ENCODE measurements at places on chromosomes 3 and 15.

DNA sequence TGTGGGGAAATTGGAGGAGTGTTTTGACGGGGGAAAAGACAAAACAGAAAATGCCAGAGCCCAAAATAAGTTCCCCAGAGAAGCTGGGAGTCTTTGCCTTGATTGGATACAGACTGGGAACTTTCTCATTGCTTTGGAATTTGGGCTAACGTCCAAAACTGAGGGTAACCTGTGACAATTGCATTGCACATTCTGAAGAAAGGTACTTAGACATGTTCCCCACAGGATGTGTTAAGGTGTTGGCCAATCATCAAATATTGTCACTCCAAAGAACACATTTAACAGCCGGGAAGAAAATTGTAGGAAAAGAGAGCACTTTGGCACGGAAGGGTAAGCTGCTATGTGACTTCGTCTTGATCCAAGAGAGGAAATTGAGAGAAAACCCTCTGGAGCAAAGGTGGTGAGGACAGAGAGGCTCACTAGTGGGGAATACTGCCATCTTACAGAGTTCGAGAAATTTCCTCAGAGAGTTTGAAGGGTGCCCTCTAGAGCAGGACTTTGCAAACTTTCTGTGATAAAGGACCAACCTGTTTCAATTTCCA is 619.5 kb upstream of the TBL1XR1 start:
- no peak for DNase-seq

DNA sequence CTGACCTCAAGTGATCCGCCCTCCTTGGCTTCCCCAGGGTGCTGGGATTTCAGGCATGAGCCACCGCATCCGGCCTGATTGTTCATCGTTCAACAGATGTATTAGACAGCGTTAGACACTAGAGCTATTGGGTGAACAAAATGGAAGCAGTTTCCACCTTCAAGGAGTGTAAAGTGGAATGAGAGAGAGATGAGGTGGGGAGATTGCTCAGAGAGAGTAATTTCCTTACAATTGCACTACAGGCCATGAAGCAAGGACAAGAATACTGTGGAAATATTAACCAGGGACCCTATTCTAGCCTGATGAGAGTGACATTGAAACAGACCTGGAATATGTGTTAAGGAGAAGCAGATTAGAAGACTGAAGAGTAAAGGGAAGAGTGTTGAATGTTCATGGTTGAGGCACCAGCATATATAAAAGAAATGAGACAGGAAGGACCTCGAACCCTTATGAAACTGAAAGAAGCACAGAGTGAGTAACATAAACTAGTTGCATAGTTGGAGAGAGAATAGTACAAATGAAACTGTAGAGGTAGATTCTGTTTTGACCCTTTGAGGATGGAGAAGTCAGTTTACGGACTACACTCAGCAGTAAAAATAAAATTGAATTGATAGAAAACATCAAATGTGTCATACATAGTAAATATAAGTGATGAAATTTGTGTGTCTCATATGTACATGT is 7.2 kb downstream of the RTF1 start:
- no peak for DNase-seq

DNA sequence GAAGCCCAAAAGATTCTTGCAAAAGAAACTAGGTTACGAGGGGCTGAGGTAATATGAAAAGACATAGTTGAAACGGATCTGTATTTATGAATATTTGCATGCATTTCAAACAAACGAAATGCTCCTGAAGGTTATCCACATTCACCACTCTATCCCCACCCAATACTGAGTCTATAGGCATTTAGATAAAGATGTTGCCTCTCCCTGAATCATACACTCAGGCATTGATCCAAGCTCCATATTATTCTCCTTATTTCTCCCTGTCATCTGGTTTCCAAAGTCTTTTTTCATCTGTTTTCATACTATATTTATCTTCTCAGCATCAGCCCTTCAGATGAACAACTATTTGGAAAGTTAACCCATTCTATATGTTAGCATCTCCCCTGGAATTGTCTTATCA is 492.5 kb upstream of the TGFBR2 start:
- DNase-seq = no peak

- no peak for DNase-seq
These were observed 122.5 kb downstream of the DNAJB8 start for GRCh38 chr3:128344052-128344735.

DNA sequence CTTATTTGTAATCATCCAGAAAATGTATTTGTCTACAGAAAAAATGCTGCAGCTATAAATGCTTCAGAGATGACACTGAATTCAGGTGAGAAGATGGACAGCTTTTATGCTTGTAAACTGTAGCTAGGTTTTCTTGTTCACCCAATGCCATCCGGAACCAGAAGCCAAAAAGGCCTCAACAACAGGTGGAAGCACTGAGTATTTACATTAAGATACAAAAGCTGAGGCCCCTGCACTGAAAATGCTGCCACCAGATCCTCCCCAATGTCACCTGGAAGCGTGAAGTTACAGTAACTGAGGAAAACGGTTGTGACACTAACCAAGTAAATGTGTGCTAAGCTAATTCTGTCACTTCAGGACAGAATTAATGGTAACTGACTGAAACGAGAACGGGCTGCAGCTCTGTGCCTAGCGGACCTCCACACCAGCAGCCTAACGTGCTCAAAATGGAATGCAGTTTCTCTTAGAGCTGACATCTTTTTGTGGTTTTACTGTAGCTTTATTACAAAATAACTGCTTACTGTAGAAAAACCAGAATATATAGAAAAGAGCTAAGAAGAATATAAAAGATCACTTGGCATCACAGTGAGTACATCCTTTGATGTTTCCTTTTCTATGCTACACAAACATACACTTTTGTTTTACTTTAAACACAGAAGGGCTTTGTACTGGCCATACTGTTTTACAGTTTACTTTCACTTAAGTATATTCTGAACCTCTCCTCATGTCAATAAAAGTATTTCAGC is 7.6 kb downstream of the CHSY1 start:
- DNase-seq = no peak

- no peak for DNase-seq
These were observed 34.4 kb upstream of the TNIK start for GRCh38 chr3:171494457-171495109.

DNA sequence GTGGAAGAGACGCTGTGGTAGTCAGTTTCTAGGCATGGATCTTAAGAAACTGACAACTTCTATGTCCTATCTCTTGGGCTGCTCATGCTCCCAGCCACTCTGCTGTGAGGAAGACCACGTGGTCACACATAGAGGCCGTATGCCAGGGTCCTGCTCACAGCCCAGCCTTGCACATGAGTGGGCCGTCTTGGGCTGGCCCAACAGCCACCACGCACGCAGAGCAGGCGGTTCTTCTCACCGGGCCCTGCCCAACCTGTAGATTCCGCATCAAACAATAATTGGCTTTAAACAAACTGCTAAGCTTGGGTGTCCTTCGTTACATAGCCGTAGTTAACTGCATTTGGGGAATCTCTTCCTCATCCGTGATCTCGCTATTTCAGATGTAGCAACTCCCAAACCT is 26.0 kb downstream of the SLC41A3 start:
- DNase-seq = no peak

- no peak for DNase-seq
These were observed 550.7 kb upstream of the LMCD1 start for GRCh38 chr3:7950890-7951289.

- no peak for DNase-seq
These were observed at the start of gene GATA2 for GRCh38 chr3:128492671-128493569. Gene GATA2 (minus strand): TSS chr3:128493201. CDS start chr3:128487031, 6,170 bp downstream.

DNA sequence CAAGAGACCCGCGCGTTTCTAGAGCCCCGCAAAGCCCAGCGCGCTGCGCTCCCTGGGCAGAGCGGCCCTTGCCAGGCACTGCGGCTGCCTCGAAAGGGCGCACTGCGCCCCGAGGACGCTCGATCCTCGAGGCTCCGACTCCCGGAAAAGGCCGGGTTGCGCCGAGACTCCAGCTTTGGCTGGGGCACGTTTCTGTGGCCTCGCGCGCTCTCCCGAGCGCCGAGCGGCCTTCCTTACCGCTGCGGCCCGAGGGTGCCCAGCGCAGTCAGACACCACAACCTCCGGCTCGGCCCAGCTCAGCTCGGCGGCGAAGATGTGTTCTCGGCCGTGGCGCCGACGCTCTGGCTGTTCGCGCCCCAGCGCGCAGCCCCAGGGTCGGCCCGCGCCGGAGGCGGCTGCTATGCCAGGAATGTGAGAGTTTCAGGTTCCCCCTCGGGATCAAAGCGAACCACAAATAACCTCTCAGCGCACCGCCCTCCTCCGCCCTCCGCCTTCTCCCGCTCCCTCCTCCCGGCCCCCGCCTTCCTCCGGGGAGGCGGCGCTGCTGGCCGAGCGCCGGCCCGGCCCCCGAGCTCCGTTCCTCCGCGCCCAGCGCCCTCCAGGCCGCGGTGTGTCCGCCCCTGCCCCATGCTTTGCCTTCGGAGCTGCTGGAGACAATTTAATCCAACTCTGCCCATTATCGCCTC is at the start of gene AMOTL2:
Gene AMOTL2 (minus strand): TSS at position 343 of the 686 bp plus-strand sequence. CDS start 3,014 bp downstream, outside the sequence.
- no peak for DNase-seq

DNA sequence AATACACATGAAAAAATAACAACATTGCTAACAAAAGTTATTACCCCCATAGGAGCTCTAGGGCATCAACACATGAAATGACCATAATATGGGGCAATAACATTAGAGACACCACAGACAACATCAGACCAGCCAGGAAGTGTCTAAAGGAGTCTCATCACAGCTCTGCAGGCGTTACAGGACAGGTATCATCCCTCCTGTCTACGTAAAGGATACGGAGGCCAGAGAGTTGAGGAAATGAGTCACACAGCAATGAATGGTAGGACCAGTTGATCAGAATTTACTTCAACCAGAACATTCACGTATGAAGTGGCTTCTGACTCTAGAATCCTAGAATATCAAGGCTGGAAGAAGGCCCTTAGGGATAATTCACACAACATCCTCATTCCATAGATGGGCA is 1.8 kb downstream of the NME9 start:
- no peak for DNase-seq

DNA sequence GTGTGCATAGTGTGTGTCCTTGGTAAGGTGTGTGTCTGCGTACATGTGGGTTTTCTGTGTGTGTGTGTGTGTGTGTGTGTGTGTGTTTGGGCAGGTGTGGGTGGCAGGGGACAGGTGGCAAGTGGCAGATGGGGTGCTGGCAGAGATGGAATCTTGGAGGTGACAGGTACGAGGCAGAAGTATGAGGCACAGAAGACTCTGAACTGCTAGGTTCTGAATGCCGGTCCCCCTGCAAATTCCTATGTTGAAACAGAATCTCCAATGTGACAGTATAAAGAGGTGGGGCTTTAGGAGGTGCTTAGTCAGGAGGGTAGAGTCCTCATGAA is 29.8 kb downstream of the SRPRB start:
- DNase-seq = no peak

GRCh38 chr3:186427627-186428281 is 65.7 kb upstream of the DGKG start:
- no peak for DNase-seq

GRCh38 chr3:42736081-42736480 is 33.5 kb upstream of the HHATL start:
- no peak for DNase-seq

DNA sequence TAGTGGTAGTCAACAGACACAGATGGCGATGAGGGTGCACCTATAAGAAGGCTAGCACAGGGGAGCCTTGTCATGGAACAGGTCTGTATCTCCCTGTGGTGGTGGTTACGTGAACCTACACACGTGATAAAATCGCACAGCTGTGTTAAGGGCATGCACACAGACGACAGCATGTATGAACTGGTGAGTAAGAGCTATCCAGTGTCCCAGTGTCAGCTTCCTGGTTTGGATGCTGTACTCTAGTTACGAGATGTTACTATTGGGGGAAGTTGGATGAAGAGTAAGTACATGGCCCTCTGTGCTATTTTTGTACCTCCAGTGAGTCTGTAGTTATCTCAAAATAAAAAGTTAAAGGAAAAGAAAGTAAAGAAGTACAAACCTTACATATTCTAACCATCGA is 38.2 kb downstream of the MTMR10 start:
- DNase-seq = no peak

GRCh38 chr3:53346922-53347260 is 452 bp downstream of the DCP1A start:
- DNase-seq = no peak

- DNase-seq = no peak
These were observed 39.2 kb downstream of the SEMA3G start for GRCh38 chr3:52405601-52406110.

- no peak for DNase-seq
These were observed 848.8 kb upstream of the GBE1 start for GRCh38 chr3:82610236-82610635.

DNA sequence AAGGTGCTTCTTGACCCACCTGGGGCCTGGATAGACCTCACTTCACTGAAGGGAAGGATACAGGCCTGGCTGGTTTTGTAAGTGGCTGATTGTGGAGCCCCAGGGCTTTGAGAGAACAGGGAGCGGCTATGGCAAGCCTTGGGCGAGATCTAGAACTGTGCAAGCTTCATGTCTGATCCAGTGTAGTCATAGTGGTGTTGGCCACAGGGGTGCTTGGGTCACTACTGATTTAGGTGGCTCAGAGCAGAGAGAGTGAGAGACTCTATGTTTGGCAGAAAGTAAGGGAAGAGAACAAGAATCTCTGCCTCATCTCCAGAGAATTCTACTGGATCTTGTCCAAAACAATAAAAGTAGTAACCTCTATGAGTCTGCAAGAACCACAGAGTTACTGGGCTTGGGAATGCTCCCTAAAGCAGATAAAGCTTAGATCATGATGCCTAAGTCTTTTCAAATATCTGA is 394.2 kb upstream of the EPHA3 start:
- no peak for DNase-seq

- no peak for DNase-seq
These were observed 84.2 kb upstream of the PIAS1 start for GRCh38 chr15:67969892-67970291.

DNA sequence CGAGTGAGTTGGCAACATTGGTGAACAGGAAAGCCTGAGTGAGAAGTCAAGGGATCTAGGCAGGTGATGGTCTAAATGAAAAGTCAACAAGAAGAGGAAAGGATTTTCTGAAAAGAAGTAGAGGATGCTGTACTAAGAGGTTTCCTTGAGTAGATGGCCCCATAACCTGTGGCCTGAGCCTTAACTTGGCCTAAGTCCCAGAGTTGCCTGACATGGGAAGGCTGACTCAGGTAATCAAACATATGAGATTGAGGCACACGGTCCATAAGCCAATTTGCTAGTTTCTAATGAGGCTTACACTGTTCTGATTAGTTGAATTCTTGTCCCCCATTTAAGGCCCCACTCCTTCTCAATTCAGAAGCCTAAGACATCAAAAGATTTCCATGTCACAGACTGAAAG is 262.5 kb upstream of the LMCD1 start:
- no peak for DNase-seq

DNA sequence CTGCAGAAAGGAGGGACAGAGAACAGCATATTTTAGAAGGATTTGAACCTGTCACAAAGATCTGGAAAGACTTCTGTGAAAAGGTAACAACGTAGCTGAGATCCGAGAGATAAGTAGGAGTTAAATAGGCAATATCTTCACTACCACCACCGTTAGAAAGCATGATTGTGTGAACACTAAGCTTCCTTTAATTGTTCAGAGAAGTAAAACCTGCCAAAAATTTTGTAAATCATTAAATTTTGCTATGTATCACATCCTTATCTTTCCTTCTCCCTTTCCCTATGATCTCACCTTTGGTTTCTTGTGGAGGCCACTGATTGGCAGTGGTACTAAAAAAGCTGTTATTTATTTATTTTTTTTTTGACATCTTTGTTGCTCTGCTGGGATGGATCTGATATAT is 346.9 kb downstream of the NLGN1 start:
- DNase-seq = no peak

GRCh38 chr15:27635916-27636315 is 463.2 kb downstream of the OCA2 start:
- DNase-seq = no peak

Measured in stimulated activated CD4-positive, alpha-beta T cell treated with anti-CD3 and anti-CD28 coated beads, Interleukin-1b, Interleukin-23, amount 100 ng/mL, for 1 hour (primary cell).